ENCODE measurements at places on chromosomes 2 and 18.

- DNase-seq: no peak
Observed at GRCh38 chr2:443741-444140, 155.8 kb upstream of the ALKAL2 start.

- no peak for DNase-seq
Observed at GRCh38 chr2:224882291-224883171, 159.7 kb downstream of the DOCK10 start.

DNA sequence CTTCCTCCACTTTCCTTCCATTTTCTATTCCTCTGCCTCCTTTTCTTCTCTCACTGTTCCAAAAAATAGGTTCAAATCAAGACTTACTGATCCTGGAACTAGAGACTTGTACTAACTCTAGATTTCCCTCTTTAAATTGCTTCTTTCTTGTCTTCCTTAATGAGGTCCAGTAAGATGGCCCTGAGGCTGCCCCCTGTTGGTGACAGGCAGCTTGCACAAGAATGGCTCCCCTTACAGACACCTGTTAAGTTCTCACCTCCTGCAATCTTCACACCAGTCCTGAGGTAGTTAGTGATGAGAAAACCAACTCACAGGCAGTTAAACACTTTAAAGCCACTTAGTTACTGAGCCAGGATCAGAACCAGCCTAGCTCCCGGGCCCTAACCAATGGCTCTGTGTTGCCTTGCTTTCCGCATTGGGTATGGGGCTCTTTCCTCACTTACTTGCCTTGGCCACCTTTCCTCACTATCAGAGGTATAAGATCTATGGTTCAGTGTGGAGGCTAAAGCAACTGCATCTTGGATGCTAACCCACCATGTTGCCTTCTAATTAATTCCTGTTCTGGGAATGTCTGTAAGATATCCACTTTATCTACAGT lies 130.6 kb downstream of the AKAIN1 start:
- DNase-seq: no peak

- no peak for DNase-seq
Observed at GRCh38 chr2:238359403-238359802, 39.1 kb downstream of the TRAF3IP1 start.

DNA sequence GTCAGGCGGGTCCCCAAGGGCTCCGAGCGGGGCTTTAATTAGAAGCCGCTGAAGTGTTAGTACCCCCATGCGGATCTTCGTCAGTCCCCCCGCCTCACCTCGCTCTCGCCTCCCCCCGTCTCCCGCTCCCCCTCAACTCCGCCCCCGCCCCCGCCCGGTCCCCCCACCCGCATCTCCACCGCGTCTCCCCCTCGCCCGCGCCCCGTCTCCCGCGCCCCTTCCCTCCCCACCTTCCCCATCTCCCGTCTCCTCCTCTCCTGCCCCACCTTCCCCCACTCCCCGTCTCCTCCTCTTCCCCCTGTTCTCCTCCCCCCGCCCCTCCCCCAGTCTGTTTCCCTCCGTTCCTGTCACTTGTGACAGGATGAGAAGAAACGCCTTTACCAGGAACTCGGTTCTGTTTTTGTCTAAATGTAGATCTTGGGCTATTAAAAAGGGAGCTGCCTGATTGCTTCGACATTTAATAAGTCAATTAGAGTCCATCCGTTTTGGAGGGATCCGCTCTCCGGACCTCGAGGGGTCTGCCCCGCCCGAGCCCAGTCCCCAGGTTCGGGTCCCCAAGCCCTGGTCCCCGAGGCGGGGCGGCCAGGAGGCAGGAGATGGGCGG lies 969 bp upstream of the ALKAL2 start:
- DNase-seq: no peak

Data from effector memory CD4-positive, alpha-beta T cell (primary cell).